Right renal cortex interstitium (tissue), 3 donors: ENCODE measurements at places on chromosomes 5 and 9. TPM values are rescaled to one million over a fixed set of nuclear protein-coding genes. Genes with fewer than 3 reads are reported as not detected.

The TAF1L gene
- 0.10 TPM for polyA plus RNA-seq

The GFI1B gene
- polyA plus RNA-seq = 0.72 TPM

The SEMA5A gene
- polyA plus RNA-seq = 44.9 TPM

The ARHGEF28 gene
- polyA plus RNA-seq = 50.6 TPM

The CCDC183 gene
- 3.4 TPM for polyA plus RNA-seq

The ANKDD1B gene
- 4.7 TPM for polyA plus RNA-seq

The PCYOX1L gene
- 16.8 TPM for polyA plus RNA-seq

The PCDHA1 gene
- not detected for polyA plus RNA-seq

The ARHGAP26 gene
- polyA plus RNA-seq = 12.1 TPM

The NRARP gene
- 7.5 TPM for polyA plus RNA-seq

The PCDHA13 gene
- not detected for polyA plus RNA-seq

The ACTBL2 gene
- polyA plus RNA-seq = not detected

The FRRS1L gene
- 3.1 TPM for polyA plus RNA-seq

The SH3GL2 gene
- 6.4 TPM for polyA plus RNA-seq

The GMCL2 gene
- 0.06 TPM for polyA plus RNA-seq

The FBP2 gene
- polyA plus RNA-seq = 0.21 TPM
